Sciatic nerve (tissue), 2 donors: ENCODE measurements at places on chromosomes 6 and 20. TPM values are rescaled to one million over a fixed set of nuclear protein-coding genes. Genes with fewer than 3 reads are reported as not detected.

DNA sequence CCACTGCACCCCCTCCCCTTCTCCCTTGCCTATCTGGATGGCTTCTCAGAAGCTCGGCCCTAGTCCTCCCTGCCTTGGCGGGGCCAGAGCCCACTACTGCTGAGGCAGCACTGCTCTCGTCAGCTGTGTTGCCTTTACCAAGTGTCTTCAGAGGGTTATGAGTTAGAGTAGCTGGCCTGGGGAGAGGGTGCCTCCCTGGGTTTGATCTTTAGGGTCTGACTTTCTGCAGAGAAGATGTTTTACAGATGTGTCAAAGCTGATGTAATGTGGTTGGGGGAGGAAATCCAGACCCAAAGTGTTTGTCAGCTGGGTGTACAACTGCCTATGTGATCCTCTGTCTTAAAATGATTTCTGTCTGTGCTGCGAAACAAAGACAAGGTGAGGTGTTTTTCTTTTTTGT is 30.4 kb upstream of the PI16 start:
- no peak for DNase-seq

- no peak for DNase-seq
Measured at GRCh38 chr6:128311944-128312570, 208.3 kb downstream of the PTPRK start.

DNA sequence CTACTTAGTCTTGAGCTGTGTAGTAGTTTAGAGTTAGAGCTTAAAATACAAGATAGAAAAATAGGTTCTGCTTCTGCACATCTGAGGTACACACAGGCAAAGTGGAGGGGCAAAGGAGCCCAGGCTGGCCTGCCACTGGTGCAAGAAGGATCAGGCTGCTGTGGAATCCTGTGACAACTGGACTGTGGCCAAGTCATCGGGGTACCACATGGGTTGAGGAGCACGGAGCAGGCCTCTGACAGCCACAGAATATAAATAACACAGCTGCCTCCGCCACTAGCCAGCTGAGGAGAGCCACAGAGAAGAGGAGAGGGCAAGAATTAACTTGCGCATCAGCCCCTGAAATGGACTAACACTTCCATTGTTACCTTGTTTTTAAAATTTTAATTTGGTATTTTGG is 206.0 kb upstream of the MARCKS start:
- no peak for DNase-seq

DNA sequence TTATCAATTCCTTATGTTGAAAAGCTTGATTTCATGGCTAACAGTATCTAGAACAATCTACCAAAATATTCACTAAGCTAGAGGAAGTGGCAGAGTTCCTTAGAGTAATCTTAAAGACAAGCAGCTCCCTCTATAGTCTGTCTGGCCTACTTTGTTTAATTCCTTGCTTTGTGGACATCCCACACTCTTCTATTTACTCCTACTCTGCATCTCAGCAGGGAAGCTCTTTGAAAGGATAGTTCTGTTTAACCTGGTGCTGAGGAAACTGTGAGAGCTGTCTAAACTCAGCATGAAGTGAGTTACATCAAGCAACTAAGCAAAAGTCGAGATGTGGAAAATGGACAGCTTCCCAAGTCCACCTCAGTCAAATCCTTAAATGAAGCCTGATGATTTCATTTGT is 4.3 kb downstream of the REV3L start:
- no peak for DNase-seq

GRCh38 chr6:14732844-14733757 is 512.8 kb upstream of the JARID2 start:
- DNase-seq, result no peak

- DNase-seq, result no peak
Measured at GRCh38 chr6:125013938-125014660, 51.9 kb downstream of the RNF217 start.

DNA sequence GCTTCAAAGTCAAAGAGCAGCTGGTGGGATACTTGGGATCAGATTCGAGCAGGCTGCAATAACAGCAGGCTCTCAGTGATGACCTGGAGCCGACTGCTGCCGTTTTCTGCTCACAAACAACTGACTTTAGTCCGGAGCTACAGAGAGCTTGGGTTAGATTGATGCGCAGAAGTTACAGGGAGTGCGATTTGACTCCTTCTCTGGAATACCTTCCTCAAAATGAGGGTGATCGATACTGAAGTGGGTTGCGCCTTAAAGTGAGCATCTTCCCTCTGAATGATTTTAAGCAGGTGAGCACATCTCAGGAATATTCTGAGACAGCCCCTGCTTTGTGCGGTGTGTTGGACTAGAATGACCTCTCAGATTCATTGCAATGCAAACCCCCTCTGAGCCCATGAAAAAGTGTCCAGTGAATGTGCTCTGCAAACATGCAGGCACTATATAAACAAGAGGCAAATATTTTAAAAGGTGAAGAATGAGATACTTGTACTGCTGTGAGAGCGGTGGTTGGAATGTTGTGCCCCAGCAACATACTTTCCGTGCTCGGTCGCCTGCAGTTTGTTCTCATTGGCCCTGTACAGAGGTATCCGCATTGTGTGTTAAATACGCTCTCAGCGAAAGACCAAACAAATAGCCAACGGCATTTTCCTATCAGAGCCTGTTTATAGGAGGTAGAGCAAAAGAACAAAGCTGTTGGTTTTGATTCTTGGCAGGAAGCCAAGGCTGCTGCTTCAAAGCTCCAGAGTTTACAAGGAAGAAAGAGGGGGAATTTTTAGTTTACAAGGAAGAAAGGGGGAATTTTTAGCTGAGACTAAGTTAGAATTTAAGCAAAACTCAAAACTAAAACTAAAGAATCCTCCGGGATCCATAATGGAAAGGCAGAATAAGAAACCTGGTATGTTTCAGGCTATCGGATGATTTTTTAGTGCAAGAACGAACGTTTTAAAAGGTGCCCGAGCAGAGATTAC is 67.7 kb downstream of the PHACTR2 start:
- DNase-seq, result no peak

DNA sequence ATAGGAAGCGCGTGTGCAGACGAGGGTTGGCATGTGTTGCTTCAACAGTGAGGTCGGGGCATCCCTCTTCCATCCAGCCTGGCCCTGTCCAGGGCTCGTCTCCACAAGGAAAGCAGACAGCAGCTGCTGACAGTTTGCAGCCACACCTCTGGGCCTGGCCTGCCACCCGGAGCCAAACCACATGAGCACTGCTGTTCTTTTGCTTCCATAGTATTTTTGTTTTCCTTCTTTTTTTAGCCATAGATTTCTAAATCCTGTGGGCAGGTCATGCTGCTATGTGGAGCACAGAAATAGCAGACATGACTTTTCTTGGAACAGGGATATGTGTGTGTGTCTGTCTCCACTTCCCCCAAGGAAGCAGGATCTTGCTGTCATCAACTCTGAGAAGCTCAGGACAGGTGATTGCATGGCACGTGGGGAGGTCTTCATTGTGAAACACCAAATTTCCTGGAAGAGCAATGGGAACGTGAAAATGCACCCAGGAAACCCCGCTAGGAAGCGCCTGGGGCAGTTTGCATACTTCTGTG is 167.4 kb downstream of the DTNBP1 start:
- no peak for DNase-seq

- DNase-seq, result no peak
Measured at GRCh38 chr6:16727996-16728395, 33.3 kb downstream of the ATXN1 start.

GRCh38 chr6:167794161-167795157 is 32.3 kb upstream of the AFDN start:
- DNase-seq, result no peak

DNA sequence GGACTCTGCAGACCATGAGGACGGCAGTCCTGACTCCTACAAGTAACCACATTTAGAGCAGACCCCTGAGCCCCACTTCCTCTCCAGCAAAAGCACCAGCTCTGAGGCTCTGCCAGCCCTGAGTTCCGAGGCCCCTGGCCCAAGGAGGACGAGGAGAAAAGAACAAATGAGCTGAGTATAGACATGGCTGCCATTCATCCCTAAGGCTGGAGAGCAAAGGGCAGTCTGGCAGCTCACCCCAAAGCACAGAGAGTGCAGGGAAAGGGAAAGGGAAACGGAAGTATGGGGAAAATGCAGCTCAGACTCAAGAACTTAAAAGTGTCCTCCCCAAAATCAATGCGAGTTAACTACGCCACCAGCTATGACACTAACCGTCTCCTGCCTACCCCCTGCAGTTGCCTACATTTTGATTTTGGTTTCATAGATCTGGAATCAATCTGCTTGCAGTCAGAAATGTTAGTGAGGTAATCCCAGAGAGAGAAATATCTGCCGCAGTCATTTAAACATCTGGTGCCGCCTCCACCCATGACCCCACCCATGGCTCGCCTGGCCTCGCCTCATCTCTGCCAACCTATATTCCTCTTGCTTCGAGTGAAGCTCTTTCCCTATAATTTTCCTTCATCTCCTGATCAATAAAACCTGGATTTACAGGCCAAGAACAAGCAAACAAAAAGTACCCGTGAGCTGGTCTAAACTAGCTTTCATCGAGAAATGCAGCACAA is 49.6 kb upstream of the AFDN start:
- DNase-seq, result no peak

DNA sequence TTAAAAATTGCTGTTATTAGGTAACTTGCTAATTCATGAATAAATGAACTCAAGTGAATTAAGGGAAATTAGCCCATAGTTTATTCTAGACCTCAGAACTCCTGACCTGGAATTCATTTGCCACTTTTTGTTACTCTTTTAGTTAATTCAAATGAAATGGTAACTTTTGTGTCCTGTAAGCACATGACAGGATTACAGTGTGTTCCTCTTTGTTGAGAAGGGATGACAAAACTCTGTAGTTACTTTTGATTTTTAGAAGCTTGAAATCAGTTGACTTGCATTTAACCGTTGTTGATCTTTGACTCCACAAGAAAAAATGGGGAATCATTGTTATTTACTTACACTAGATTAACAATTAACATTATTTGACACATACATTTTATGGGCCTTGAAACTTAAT is 6.2 kb downstream of the SLC9A8 start:
- no peak for DNase-seq

- DNase-seq, result no peak
Measured at GRCh38 chr20:62359491-62360121, 7.5 kb downstream of the LAMA5 start.

GRCh38 chr20:50138120-50138478 is 15.4 kb downstream of the PEDS1 start:
- no peak for DNase-seq

- no peak for DNase-seq
Measured at GRCh38 chr6:98579941-98580340, 254.4 kb upstream of the POU3F2 start.

DNA sequence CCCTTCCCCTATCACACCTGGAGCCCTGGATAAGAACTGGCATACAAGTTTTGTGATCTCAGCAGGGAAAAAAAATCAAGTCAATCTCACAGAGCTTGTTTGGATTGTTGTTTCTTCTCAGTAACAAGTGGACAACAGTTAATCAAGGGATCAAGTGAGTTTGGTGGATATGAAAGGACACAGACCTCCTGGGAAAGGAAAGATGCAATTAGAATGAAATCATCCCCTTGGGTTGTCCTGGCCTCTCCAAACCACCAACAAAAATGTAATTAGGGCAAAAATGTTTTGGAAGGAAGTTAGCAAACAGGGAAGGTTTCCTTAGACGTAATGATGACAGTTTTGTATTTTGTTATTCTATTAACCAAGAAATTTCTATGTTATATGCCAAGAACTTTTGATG is 99.1 kb upstream of the PRDM1 start:
- DNase-seq, result no peak

DNA sequence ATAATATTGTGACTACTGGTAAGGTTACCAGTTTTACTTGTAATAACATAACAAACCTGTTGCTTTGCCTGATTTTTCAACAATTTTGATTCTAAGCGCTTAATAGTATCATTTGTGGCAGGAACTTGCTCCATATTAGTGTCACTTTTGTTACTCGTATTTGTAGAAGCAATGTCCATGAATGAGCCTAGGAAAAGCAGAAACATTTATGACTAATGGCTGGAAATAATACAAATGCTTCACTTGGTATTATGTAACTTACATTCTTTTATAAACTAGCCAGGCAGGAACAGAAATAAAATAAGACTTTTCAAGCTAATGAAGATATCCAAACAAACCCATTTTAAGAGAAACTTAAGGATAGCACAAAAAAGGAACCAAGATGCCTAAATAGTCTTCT is 38.9 kb downstream of the MAP3K7 start:
- no peak for DNase-seq

DNA sequence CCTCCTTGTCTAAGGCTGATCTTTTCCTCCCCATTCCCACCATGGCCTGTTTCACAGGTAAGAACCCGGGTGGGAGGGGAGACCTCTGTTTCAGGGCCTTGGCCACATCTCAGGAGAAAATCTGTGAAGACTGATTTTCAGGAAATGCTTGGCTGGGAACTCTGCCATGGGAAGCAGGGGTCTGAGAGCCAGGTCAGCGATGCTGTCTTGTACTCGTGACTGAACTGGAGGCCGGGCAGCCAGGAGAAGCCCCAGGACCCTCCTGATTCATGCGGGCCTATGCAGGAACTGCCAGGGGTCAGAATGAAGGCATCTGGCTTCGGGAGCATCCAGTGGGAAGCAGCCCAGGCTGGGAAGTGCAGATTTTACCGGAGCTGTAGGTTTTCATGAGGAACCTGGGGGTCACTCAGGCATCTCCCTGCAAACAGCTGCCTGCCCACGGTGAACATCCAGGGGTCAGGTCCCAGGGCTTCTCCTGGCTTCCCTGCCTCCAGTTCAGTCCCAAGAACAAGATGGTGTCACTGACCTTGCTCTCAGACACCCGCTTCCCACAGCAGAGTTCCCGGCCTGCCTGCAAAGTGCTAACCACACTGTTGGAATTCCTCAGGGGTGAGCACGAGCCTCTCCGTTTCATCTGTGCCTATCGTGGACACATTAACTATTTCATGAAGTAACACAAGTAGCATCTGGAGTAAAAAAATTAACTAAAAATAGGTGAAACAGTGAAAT is 90.2 kb upstream of the SULF2 start:
- DNase-seq, result no peak

The TCP11 gene
- total RNA-seq, result not detected

The TTLL9 gene
- total RNA-seq, result 7.1 TPM

The BMP6 gene
- total RNA-seq, result 9.0 TPM

The CTCFL gene
- total RNA-seq, result 0.27 TPM

The SLC35F1 gene
- total RNA-seq, result 24.6 TPM

The REM1 gene
- 7.2 TPM for total RNA-seq

The TRMT11 gene
- total RNA-seq, result 29.2 TPM

The GPR6 gene
- not detected for total RNA-seq

The PXDC1 gene
- 48.3 TPM for total RNA-seq

The OR2J3 gene
- total RNA-seq, result not detected

The SLC32A1 gene
- not detected for total RNA-seq

The TMC2 gene
- 0.22 TPM for total RNA-seq

The GSTA2 gene
- total RNA-seq, result not detected

The ALDH8A1 gene
- total RNA-seq, result 3.3 TPM
